ENCODE measurements at places on chromosomes 3 and 15.

DNA sequence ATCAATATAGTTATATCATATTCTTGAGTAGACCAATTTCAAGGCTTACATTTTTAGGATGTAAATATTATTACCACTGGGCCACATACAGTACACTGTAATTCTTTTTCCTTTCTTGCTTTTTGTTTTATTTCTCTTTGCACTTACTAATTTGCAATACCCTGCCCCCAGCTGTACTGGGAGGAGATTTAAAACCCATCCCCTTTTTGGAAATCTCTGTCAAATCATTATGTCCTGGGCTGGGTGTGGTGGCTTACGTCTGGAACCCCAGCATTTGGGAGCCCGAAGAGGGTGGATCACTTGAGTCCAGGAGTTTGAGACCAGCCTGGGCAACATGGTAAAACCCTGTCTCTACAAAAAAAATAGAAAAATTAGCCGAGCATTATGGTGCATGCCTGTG, 16.2 kb downstream of the ZBTB11 start:
- no peak for DNase-seq

DNA sequence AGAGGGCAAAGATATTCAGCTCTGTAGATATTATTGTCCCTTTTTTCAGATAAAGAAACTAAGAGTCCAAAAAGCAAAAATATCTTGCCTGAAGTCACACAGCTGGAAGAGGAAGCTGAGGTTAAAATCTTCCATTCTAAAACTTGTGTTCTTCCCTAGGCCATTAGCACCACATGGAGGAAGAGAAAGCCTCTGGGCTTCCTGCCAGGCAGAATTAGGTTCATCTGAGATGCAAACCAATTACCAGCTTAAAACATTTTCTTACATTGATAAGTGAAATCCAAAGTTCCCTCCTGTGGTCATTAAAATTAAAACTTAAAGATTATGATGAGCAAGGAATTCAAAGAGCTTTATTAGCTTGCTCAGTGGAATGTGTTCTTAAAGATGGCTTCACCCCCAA, 235.3 kb upstream of the SETMAR start:
- no peak for DNase-seq

DNA sequence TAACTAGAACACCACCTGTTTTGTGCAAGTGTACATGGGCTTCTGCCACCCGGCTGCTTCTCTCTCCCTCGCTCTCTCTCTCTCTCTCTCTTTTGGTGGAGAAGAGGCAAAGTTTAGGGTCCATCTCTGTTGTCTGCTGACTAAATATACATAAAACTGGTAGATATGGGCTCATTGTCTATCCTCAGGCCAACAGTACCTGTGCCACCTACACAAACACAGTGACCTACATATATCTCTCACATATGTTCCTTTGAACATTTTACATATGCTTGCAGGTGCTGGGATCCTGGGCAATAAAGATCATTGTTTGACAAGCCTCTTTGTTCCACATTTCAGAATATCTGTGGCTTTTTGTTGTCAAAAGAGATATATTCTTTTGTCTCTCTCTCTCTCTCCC, 256.3 kb upstream of the KCNH8 start:
- no peak for DNase-seq

DNA sequence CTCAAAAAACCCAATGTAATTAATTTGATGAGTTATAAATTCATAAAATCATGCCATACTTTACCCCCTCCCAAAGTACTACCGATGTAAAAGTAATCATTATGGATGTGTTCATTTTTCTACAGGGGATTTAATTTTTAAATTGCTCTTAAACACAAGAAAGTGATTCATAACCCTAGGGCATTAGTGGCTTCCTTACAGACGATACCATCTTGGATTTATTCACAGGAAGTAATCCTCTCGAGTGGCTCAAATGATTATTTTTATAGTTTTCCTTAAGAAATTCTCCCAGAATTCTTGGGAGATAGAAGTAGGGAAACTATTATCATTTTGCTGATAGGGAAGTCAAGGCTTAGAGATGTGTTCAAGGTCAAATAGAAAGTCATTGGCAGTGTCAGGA, 80.9 kb downstream of the PEX5L start:
- DNase-seq = no peak

- DNase-seq = no peak
Measured at GRCh38 chr15:65603134-65603533, 7.8 kb downstream of the INTS14 start.

GRCh38 chr3:72617424-72618024, 230.7 kb downstream of the SHQ1 start:
- DNase-seq = no peak

DNA sequence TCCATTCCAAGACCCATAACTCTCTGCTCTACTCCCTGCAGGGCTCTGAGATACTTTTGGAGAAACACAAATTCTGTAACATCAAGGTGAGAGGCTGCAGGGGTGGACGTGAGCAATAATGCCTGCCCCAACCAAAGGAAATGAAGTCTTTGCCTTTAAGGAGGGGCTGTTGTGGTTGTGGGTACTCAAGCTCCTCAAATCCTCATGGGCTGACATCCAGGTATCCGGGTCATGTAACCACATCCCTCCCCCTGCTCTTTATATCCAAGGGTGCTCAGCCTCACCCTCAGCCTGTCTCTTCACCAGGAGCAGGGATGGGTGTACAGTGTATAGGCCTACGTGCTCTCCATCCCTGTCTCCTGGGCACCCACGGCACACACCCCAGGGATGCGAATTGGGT, 32.3 kb downstream of the NOX5 start:
- no peak for DNase-seq

DNA sequence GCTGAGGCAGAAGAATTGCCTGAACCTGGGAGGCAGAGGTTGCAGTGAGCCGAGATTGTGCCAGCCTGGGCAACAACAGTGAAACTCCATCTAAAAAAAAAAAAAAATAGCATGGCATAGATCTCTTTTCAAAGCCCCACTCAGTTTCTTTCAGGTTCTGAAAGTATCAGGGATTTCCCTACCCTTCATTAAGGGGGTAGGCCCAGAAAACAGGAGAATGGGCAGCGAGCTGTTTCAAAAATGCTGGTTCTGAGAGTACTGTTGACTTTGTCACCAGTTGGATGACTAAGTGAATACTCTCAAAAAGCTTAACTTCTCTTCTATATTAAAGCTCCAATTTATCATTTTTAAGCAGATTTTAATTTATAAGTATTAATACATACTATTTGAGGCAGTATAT, 72.8 kb downstream of the ARHGAP31 start:
- DNase-seq = no peak

- DNase-seq = no peak
Measured at GRCh38 chr3:138879541-138880380, 45.0 kb upstream of the PIK3CB start.

- DNase-seq = no peak
Measured at GRCh38 chr15:96331945-96332636, 1.6 kb downstream of the NR2F2 start.

DNA sequence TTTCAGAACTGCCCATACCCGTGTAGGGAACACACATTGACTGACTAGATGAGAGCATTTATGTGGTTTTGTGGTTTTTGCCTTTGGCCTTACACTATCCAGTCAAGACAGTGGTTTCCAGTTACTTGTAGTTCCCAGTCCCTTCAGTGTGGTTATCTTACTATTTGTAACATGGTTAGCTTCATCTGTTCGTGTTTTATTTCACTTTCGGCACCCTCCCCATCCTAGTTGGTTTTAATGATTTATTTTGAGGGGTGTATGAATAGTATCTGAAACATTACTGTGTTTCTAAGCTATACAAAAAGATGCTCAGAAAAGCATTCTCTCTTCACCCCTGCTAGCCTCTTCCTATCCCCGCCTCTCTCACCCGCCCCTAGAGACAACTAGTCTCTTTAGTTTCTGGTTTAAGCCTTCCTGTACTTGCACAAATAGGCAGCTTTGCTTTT, 14.1 kb downstream of the LYSMD4 start:
- no peak for DNase-seq

DNA sequence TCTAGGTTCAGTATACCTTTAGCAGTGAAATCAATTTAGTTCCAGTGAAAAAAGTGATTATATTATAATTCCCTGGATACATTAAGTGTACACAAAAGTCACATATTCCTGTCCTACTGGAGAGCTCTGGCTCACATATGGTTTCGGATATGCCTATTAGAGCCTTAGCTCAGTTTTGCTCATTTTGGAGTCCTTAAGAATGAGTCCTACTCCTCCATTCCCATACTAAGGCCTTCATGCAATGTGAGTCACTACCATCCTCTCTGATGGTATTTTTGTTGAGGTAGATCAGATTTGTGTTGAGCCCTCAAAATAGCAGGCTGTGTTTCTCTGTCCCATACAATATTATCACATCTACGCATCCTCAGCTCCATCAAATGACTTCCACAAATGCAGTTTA, 294.2 kb upstream of the COL8A1 start:
- no peak for DNase-seq

- DNase-seq = peak; percentile 51
Measured at GRCh38 chr3:184040010-184040409, 8.5 kb downstream of the HTR3D start.

GRCh38 chr15:90376789-90377188, 11.3 kb upstream of the IQGAP1 start:
- no peak for DNase-seq

DNA sequence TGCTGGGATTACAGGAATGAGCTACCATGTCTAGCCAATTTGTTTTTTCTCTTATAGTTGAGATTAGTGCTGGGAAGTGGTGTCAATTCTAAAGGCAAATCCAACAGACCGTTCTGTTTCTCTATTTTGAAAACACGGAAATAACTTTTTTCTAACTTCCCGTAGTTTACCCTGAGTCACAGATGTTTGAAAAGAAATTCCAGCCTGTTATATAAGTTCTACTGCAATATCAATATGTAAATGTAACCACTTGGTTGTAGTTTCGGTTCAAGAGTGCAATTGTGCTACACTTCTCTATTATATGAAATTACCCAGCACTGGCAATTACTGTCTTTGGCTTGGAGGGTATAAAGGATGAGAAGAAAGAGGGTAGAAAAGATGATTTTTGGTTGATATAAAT, 22.3 kb upstream of the GNB4 start:
- DNase-seq = no peak

DNA sequence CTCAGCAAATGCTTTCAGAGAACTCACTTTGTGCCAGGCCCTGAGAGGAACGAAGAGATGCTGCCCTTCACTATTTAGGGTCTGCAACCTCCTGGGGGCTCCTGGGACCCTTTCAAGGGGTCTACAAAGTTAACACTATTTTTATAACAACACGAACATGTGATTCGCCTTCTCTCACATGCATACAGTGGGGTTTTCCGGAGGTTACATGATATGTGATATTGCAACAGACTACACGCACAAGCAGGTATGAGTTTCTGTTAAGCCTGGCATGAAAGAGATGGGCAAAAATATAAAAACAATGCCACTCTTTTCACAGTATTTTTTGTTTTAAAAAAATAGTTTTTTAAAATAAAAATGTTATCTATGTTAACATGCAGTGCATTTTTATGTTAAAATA, 10.3 kb downstream of the STARD5 start:
- no peak for DNase-seq

DNA sequence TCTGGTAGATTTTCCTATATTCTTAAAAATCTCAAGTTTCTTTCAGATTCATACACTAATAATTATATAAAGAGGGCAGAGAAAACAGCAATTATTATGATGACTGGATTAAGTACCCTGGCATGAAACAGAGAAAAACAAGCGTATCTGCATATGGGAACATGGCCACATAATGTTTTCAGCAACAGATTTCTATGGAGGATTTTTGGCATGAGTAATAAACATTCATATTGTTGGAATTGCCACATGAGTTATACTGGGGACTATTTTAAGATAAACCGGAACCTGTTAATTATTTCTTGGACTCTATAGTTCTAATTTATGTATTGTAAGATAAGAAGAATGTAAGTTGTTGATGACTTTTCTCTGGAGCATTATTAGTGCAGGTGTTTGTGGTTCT, 112.7 kb downstream of the OXSM start:
- DNase-seq = no peak

GRCh38 chr15:26660241-26660640, 112.6 kb downstream of the GABRB3 start:
- no peak for DNase-seq

- no peak for DNase-seq
Measured at GRCh38 chr15:68795298-68795848, 25.3 kb downstream of the ANP32A start.

GRCh38 chr15:31179693-31180092, 78.2 kb upstream of the TRPM1 start:
- no peak for DNase-seq

DNA sequence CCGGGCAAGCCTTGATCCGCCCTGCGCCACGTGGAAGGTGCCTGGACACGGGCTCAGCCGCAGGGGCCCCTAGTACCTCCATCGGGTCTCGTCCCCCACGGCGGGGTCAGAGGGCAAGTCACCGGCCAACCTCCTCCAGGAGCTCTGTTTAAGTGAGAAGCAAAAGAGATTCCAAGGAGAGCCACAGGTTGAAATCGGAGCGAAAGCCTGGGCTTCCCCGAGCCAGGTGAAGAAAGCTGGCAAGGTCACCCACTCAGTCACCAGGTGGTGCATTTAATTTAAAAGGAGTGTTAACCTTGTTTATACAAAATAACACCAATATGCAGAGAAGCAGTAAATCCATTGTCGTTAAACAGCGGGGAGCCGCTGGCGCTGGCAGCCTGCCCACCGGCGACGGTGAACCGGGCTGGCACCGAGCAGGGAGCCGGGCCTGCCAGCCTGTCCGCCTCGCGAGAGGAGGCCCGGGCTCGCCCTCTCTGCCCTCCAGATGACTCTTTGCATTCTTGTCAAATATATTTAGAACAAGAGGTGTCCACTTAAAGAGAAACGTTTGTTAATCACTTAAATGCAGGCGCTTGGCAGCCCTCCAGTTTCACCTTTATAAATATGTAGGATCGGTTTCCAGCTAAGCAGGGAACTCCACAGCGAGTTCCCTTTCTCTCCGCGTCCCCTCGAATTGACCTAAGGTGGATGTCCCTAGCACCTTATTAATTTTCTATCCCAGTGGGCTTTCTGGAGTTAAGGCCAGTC, 277.3 kb upstream of the NR2F2 start:
- DNase-seq = peak; percentile 28

- DNase-seq = no peak
Measured at GRCh38 chr3:60759439-60759838, 491.8 kb downstream of the FHIT start.

DNA sequence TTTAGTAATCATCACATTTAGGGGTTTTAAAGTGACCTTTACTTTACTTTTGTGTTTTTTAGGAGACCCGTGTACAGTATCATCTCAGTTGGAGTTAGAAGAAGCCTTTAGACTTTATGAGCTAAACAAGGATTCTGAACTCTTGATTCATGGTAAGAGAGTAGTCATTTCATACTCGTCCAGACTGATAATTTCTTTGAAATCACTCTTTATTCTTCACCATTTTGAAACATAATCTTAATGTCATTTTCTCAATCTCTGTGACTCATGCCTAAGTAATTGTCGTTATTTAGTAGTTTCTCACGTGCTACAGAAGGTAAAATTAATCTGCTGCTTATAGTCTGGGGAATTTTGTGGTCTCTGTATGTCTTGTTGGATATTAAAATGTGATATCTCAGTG, 37.7 kb downstream of the PRKCI start:
- no peak for DNase-seq

GRCh38 chr15:78950902-78951840, 6.3 kb upstream of the CTSH start:
- no peak for DNase-seq

Data from COLO829 (cell line).